ENCODE measurements at places on chromosomes 5 and 9.

- no peak for DNase-seq
- H3K27me3 ChIP-seq = peaks cover 1% of the 10 kb centered on the region
- H3K36me3 ChIP-seq = peaks cover 1% of the 10 kb centered on the region
- H3K27ac ChIP-seq = no peak overlapping the region
Observed at GRCh38 chr5:98975223-98975622, 46.4 kb upstream of the CHD1 start.

DNA sequence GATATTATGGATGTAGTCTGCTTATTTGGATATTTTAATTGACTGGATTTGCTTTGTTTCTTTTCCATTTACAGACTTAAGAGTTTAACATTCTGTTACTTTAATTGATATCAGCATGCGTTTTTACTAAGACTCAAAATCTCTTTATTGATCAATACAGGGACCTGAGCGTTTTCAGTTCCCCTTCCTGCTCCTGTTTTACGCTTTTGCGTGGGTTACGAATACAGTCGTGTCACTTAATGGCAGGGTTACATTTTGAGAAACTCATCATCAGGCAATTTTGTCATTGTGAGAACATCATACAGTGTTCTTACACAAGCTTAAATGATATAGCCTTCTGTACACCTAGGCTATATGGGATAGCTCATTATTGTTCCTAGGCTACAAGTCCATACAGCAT lies 65.2 kb downstream of the PBX3 start:
- H3K27me3 ChIP-seq = no peaks in the 10 kb centered on the region
- H3K36me3 ChIP-seq = peaks cover 2% of the 10 kb centered on the region
- H3K4me1 ChIP-seq = no peaks in the 10 kb centered on the region

DNA sequence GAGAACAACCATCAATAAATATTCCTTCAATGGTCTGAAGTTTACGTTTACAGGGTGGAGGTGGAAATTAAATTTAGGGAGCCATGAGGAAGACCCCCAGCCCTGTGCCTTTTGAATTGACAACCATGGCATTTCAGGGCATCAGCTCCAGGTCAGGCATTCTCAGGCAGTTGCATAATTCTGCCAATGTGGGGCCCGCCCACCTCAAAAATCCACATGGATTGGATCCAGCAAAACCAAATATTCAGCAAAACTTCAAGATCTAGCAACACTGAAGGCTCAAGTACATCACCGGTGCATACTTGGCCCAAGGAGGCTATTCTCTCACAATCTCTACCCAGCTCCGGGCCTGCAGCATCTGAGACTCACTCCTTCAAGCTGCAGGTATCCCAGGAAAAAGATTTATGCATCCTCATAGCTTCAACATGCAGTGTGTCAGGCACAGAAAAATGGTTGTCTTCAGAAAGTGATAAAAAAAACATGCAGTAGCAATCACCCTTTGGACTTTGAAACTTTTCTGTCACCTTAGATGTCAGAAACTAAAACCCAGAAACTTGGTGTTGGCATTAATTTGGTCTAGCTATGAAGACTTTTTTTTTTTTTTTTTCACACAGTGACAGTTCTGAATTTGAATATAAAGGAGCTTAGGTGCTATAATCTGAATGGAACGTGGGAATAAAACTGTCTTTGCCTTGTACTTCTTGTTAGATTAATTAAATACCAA lies 21.4 kb upstream of the ANXA2R start:
- peaks cover 21% of the 10 kb centered on the region for H3K4me1 ChIP-seq
- H3K36me3 ChIP-seq = peaks cover 24% of the 10 kb centered on the region
- no peak for DNase-seq

- H3K27ac ChIP-seq = no peak overlapping the region
- H3K36me3 ChIP-seq = no peaks in the 10 kb centered on the region
- no peaks in the 10 kb centered on the region for H3K4me1 ChIP-seq
- peaks cover 25% of the 10 kb centered on the region for H3K27me3 ChIP-seq
- no peak overlapping the region for H3K4me3 ChIP-seq
Observed at GRCh38 chr9:4009006-4009511, 290.8 kb downstream of the GLIS3 start.

- H3K27me3 ChIP-seq = no peaks in the 10 kb centered on the region
- peaks cover 5% of the 10 kb centered on the region for H3K4me1 ChIP-seq
- no peak for DNase-seq
- H3K4me3 ChIP-seq = no peak overlapping the region
- H3K27ac ChIP-seq = no peak overlapping the region
- H3K36me3 ChIP-seq = peaks cover 3% of the 10 kb centered on the region
Observed at GRCh38 chr5:78838753-78839152, 146.4 kb downstream of the ARSB start.

GRCh38 chr5:33170411-33170810 lies 270.4 kb upstream of the TARS1 start:
- H3K4me3 ChIP-seq = no peak overlapping the region
- no peaks in the 10 kb centered on the region for H3K27me3 ChIP-seq
- H3K27ac ChIP-seq = no peak overlapping the region
- DNase-seq = no peak

GRCh38 chr9:105270711-105271110 lies 26.3 kb downstream of the SLC44A1 start:
- no peak overlapping the region for H3K4me3 ChIP-seq
- H3K36me3 ChIP-seq = no peaks in the 10 kb centered on the region
- H3K27me3 ChIP-seq = no peaks in the 10 kb centered on the region

DNA sequence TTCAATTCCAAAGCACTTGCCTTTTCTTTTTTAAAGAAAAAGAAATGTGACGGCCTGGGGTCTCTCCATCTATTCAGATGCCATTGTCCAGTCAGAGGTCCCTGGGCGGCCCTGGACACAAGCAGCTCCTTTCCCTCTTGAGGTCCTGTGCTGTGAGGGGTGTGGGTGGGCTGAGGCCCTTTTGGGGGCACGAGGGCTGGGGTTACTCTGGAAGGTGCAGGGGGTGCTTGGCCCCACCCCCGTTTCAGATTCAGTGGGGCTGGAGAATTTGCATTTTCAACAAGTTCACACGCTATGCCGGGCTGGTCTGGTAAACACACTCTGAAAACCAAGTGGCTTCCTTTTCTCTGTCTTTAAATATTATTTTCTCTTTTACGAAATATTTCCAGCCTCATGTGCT lies 91.4 kb upstream of the PHYKPL start:
- H3K4me3 ChIP-seq = no peak overlapping the region
- H3K27me3 ChIP-seq = peaks cover 47% of the 10 kb centered on the region
- H3K27ac ChIP-seq = no peak overlapping the region
- no peaks in the 10 kb centered on the region for H3K4me1 ChIP-seq
- H3K36me3 ChIP-seq = no peaks in the 10 kb centered on the region

DNA sequence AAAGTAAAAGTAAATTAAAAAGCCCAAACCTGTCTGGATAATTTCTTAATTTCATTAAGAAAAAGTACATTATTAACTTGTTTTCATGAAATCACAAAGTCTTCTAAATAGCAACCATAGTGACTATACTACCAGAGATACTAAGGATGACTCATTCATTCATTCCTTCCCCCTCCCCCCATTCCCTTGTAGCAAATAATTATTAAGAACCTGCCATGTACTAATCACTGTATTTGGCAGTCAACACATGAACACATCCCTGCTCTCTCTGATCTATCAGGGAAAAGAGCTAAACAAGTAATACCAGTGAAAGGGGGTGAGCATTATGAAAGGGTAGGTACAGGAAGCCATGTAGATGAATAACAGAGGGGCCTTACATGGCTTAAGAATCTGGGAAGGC lies 203.9 kb downstream of the CWC27 start:
- no peak overlapping the region for H3K27ac ChIP-seq
- no peak overlapping the region for H3K4me3 ChIP-seq
- H3K27me3 ChIP-seq = no peaks in the 10 kb centered on the region
- DNase-seq = no peak
- peaks cover under 1% of the 10 kb centered on the region for H3K36me3 ChIP-seq
- no peaks in the 10 kb centered on the region for H3K4me1 ChIP-seq

- H3K27me3 ChIP-seq = no peaks in the 10 kb centered on the region
- DNase-seq = no peak
- H3K36me3 ChIP-seq = peaks cover 6% of the 10 kb centered on the region
- no peak overlapping the region for H3K4me3 ChIP-seq
- no peak overlapping the region for H3K27ac ChIP-seq
- H3K4me1 ChIP-seq = peaks cover 14% of the 10 kb centered on the region
Observed at GRCh38 chr5:110055302-110055701, 365.6 kb downstream of the MAN2A1 start.

- H3K4me1 ChIP-seq = no peaks in the 10 kb centered on the region
- no peaks in the 10 kb centered on the region for H3K36me3 ChIP-seq
- H3K4me3 ChIP-seq = no peak overlapping the region
- no peak overlapping the region for H3K27ac ChIP-seq
Observed at GRCh38 chr5:144822503-144822902, 651.8 kb downstream of the KCTD16 start.

DNA sequence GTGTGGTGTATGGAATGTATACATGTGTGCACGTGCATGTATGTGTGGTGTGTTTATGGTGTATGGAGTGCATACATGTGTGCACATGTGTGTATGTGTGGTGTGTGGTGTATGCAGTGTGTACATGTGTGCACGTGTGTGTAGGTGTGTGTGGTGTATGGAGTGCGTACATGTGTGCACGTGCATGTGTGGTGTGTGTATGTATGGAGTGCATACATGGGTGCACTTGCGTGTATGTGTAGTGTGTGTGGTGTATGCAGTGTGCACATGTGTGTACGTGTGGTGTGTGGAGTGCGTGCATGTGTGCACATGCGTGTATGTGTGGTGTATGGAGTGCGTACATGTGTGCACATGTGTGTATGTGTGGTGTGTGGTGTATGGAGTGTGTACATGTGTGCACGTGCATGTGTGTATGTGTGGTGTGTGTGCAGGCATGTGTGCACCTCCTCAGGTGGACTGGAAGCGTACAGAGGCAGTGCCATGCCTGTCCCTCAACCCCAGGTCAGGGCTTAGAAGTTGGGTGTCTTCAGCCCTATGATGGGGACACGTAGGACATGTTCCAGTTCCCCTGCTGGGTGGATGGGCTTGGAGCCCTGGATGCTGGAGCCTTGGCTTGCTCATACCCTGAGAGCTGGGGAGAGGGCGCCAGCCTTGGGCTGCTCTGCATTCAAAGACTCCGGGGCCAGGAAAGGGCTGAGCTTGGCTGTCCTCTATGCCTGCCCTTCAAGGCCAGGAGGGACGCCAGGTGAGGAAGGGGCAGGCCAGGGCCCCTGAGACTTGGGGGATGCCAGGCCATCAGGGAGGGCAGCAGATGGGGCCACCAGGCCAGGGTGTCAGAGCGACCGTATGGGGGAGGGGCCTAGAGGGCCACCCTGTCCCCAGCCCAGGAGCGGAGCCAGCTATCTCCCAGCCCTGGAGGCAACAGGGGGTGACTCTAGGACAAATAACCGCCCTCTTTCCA lies 12.2 kb downstream of the MYMK start:
- H3K27ac ChIP-seq = no peak overlapping the region
- H3K27me3 ChIP-seq = no peaks in the 10 kb centered on the region
- no peak for DNase-seq
- no peaks in the 10 kb centered on the region for H3K4me1 ChIP-seq

- peaks cover 16% of the 10 kb centered on the region for H3K4me1 ChIP-seq
- DNase-seq = no peak
- H3K27me3 ChIP-seq = peaks cover 67% of the 10 kb centered on the region
- no peaks in the 10 kb centered on the region for H3K36me3 ChIP-seq
- no peak overlapping the region for H3K27ac ChIP-seq
Observed at GRCh38 chr5:7848296-7848695, 2.6 kb downstream of the CFAP90 start.

DNA sequence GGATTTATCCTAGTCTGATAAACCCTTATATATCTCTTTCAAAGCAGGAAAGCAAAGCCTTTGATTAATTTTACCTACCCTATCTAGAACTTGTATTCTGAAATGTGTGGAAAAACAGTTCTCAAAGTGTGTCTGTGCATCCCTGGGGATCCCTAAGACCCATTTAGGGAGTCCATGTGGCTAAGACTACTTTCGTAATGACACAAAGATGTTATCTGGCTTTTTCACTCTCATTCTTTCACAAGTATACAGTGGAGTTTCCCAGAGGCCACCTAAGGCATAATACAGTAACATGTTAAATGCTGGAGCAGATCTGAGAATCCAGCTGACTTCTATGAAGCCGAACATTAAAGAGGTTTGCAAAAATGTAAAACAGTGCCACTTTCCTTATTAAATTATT lies 54.3 kb upstream of the TNFSF15 start:
- no peak overlapping the region for H3K27ac ChIP-seq
- no peaks in the 10 kb centered on the region for H3K27me3 ChIP-seq
- no peaks in the 10 kb centered on the region for H3K36me3 ChIP-seq
- H3K4me3 ChIP-seq = no peak overlapping the region
- no peak for DNase-seq

GRCh38 chr9:137436761-137437600 lies 4.2 kb downstream of the ENTPD8 start:
- no peak overlapping the region for H3K27ac ChIP-seq
- no peak for DNase-seq
- no peak overlapping the region for H3K4me3 ChIP-seq
- peaks cover 5% of the 10 kb centered on the region for H3K27me3 ChIP-seq

DNA sequence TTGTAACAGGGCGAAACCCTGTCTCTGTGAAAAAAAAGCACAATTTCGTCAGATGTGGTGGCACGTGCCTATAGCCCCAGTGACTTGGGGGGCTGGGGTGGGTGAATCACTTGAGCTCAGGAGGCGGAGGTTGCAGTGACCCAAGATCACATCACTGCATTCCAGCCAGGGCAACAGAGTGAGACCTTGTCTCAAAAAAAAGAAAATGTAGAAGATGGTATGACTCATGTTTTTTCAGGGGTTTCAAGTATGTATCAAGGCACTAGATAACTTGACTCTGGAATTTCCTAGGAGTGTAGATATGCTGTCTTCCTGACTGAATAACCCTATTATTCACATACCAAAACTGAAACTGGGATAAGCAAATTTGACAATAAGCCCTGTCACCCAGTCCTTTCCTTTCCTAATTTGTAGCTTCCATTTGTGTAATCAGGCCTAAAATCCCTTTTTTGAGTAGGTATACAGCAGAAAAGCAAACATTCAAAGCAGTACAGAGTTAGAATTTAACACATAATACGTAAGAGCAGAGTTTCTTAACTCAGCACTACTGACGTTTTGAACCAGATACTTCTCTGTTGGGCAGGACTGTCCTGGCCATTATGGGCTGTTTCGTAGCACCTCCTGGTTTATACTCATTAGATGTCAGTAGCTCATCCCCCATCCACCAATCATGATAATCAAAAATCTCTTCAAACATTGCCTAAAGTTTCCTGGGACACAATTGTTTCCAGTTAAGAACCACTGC lies 17.3 kb upstream of the ANKRD18B start:
- H3K27me3 ChIP-seq = peaks cover 7% of the 10 kb centered on the region
- peaks cover 3% of the 10 kb centered on the region for H3K36me3 ChIP-seq
- DNase-seq = no peak
- no peak overlapping the region for H3K4me3 ChIP-seq
- H3K4me1 ChIP-seq = peaks cover 4% of the 10 kb centered on the region

Data from central memory CD8-positive, alpha-beta T cell (primary cell).